ENCODE measurements at places on chromosomes 5 and 9. TPM values are rescaled to one million over a fixed set of nuclear protein-coding genes. Genes with fewer than 3 reads are reported as not detected.

The MZB1 gene
- total RNA-seq, result 0.66 TPM

The CHSY3 gene
- 0.80 TPM for total RNA-seq

The LHFPL2 gene
- total RNA-seq, result 3.8 TPM

The ATP10B gene
- not detected for total RNA-seq

The SERF1B gene
- total RNA-seq, result 25.6 TPM

The BTF3 gene
- 407 TPM for total RNA-seq

The FOXD4 gene
- total RNA-seq, result 0.13 TPM

GRCh38 chr5:141135030-141135717 is at the start of gene PCDHB5:
PCDHB5 (plus strand) TSS chr5:141135206; CDS start chr5:141135435, 229 bp downstream.
- no peak for DNase-seq

GRCh38 chr5:1785984-1786383 is 13.7 kb downstream of the MRPL36 start:
- no peak for DNase-seq

- DNase-seq, result no peak
Measured at GRCh38 chr5:133331941-133332340, 280.1 kb downstream of the HSPA4 start.

- DNase-seq, result no peak
Measured at GRCh38 chr5:122126756-122127321, 2.5 kb upstream of the ZNF474 start.

DNA sequence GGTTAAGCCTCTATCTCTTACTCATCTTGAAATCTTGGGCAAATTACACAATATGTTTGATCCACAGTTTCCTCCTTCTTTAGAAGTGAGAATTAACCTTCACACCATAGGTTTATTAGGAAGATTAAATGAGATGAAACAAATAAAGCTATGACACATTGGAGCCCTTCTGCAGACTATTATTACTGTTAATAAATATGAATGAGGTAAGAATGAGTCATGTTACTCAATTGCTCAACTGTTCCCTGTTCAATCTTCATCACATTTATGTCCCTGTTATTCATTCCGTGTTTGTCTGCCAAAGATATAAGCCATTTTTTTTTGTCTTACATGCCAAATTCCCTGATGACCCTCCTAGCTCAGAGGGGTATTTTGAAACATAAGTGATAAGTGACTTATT is 52.1 kb upstream of the PAPPA start:
- no peak for DNase-seq

DNA sequence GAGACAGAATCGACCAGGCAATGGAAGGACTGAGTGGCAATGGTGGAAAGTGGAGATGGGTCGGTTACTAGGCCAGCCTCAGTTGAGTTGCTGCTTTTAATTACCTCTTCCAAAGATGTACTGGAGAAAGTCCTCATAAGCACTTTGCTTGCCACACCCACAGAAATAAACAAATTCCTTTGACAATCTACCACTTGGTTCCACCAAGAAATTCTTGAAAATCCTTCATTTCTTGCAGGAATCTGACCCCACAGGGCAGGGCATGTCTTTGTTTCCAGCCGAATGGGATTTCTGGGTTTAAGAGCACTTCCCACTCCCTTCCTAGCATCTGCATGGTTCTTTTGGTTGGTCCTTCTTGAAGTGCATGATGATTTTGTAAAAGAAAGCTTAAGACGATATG is 54.5 kb downstream of the ADAMTS12 start:
- no peak for DNase-seq

DNA sequence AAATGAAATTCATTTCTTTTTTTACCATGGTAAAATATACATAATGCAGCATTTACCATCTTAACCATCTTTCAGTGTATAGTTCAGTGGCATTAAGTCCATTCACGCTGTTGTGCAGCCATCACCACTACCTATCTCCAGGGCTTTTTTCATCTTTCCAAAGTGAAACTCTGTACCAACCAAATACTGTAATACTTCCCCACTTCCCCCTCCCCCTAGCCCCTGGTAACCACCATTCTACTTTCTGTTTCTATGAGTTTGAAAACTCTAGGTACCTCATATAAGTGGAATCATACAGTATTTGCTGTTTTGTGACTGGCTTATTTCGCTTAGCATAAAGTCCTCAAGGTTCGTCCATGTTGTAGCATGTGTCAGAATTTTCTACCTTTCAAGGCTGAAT is 23.4 kb downstream of the SPAAR start:
- no peak for DNase-seq

DNA sequence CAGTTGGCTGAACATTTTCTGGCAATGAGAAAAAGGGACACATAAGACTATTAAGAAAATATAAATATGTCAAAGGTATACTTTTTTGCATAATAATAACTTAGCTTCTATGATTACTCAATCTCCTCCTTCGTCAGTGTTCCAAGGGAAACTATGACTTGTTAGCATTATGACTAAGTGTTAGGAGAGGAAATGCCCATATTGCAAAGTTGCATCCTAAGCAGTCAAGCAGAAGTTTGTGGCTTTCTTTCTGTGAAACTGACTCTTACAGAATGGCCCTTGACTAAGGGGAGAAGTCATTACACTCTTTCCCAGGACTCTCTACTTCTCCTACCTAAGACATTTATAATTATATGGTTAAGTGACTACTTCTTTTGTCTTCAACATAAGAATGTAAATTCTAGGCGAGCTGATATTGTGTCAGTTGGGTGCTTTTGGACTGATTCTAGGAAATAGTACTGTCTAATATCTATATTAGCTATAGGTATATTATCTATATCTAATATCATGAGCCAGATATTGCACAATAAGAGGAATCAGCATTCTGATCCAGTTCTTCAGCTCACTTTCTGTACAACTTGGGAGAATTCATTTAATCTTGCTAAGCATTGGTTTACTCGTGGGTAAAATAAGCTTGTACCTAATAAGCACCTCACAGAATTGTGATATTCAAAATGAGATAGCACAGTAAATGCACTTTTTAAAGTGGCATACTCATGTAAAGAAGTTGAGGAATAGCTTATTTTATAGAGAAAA is 16.4 kb upstream of the SPINK6 start:
- DNase-seq, result no peak

Data from heart right ventricle (tissue), 16 donors.